Left colon (tissue), 2 donors: ENCODE measurements at places on chromosomes 5 and 9. TPM values are rescaled to one million over a fixed set of nuclear protein-coding genes. Genes with fewer than 3 reads are reported as not detected.

Gene ACOT12
- total RNA-seq = not detected

DNA sequence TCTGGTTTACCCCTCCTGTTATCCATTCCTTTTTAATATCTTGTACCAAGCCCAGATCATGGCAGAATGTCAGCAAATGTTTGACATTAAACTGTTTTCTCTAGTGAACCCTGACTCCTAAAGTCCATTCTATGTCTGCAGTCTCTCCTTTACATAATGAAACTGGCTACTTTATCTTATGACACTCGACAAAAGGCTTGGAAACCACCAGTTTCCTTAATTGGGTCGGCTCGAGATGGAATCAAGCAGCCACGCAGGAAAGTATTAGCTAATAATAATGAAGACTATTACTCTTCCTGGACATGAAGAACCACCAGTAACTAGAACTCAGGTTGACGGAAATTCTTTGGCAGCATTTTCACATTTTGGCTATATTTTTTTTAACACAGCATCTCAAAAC, 17.5 kb downstream of the DAP start:
- DNase-seq = no peak

DNA sequence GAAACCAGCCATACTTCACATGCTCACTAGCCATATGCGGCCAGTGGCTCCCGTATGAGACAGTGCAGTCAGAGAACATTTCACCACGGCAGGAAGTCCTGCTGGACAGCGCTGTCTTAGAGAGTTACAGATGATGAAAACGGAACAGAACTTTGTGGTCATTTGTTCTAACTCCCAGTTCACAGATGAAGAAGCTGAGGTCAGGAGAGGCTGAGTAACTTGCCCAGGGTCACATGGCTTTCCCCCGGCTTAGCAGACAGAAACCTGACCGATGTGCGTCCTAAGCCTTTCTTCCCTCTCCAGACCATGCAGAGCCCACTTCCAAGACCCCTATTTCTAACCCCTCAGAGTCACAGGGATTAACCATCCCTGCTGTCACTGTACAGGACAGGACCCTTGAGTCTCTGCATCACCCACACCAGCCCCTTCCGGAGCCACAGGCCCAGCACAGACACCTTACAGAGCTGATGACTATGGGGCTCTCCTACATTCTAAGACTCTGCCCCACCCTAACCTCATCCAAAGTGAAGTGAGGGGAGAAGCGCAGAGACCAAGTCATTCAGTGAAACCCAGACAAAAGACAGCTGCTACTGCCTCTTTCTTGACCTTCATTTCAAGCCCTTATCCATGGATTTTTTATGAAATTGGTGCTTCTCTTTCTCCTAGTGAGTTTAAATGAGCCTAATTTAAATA, 86.9 kb downstream of the PTPN3 start:
- DNase-seq = no peak

DNA sequence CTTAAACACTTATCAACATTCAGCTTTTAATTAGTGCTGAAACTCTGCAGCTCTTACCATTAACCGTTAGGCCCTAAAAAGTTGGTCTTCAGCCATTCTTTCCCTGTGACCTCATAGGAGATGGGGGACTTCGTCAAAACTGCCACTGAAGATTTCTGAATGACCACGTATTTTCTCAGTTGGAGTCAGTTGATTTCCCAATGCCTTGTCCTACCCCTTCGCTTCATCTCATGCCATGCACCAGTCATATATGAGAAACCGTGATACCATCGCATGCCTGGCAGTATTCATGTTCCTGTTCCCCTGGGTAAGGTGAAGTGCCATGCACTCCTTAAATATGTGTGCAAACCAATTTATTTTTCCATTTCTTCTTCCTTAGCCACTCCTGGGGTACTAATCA, 10.8 kb upstream of the ZFR start:
- no peak for DNase-seq

- DNase-seq = no peak
Measured at GRCh38 chr5:11030671-11031070, 269.6 kb upstream of the DAP start.
